ENCODE measurements at places on chromosomes 7 and 10.

GRCh38 chr10:30828680-30829079 is 199.1 kb upstream of the LYZL2 start:
- DNase-seq, result no peak

- no peak for DNase-seq
Measured at GRCh38 chr10:11404901-11405300, 206.5 kb downstream of the USP6NL start.

GRCh38 chr10:34800624-34801023 is 14.5 kb downstream of the PARD3 start:
- no peak for DNase-seq

- no peak for DNase-seq
Measured at GRCh38 chr7:105438254-105438653, 49.5 kb upstream of the SRPK2 start.

DNA sequence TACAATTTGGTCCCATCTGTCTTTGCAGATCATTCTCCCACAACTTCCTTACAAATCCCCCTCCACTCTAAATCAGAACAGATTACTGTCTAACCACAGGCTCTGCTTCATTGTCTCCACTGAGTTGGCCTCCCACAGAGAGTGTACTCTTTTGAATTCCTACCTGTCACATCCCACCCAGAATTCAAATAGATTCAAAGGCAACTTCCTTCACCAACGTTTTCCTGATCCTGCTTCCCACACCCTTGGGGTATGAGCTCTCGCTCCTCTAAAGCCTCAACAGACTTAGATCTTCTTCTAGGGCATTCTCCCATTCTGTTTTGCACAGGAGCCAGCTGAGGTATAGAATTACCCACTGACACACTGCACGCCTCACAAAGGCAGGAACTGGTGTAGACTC is 197.8 kb upstream of the CDCA7L start:
- DNase-seq, result no peak

DNA sequence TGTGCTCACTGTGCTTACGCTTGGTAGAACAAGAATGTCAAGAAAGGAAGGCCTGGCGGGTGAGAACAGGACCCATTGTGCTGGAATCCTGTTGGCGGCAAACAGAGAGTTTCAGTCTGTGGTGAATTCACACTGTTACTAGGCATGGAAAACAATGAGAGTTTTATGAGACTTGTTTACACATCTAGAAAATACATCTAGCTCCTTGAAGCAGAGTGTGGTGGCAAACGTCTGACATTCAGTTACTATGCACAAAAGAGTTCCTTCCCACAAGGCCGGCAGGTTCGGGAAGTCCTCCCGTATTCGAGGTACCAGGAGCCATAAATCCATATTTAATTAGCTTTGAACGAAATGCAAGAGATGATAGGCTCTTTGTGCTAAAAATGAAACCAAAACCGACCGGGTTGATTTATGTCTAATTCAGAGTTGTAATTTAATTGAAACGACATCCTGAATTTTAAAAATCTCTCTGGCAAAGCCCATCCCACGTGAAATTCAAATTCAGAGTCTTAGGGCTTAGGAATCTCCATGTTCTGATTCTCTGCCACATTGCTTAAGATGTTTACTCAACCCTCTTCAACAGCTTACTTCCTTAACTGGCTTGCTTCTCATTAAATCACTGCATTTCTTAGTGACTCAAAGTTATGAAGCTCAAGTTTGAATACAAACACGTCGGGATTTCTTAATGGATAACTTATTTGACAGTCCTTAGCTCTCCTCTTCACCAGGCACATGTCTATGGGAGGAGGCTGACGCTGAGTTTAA is 299.9 kb upstream of the PITRM1 start:
- DNase-seq, result no peak

DNA sequence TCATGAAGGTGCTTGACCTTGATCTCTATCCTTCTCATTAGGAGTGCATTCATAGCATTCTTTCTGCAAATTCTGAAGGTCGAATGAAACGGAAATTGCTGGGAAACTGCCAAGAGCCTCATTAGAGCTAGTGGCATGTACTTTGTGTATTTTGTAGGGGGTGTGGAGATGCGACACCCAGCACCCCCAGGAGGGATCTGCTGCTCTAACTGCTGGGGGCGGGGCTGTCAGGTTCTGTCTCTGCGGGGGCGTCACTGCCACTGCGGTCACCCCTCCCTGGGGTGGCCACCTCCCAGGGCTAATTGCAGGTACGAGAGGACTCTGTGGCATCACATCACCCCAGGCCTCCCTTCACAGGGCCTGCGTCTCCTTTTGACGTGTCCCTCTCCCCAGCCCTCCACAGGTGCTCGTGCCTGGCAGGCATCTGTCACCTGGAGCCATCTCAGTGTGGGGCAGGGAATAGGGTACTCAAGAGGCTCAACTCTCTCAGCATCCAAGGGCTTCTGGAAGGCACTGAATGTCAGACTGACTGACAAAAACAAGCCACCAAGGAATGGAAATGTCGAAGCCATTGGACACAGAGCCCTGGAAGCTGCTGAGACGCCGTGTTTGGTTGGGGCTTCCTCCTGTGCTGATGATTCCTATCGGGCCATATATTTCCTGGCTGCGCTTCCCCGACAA is 151.1 kb downstream of the ACTR3B start:
- no peak for DNase-seq

- no peak for DNase-seq
Measured at GRCh38 chr10:68192113-68192512, 39.8 kb downstream of the ATOH7 start.

DNA sequence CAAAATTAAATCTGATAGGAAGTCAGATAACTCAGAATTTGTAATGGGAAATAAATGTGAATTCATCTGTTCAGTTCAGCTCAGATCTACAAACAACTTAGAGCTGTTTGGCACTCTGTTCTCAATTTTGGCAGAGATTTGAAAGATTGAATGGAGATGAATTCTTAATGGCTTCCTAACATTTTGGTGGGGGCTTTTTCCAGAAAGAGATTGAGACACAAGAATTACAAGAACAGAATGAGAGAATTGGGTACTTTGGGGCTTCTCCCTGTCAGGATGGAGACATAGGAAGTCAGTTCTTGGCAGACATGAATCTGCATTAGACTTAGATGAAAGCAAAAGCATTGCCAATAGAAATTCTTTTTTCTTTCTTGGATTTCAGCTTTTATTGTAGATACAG is 39.0 kb upstream of the PTPRZ1 start:
- DNase-seq, result no peak

DNA sequence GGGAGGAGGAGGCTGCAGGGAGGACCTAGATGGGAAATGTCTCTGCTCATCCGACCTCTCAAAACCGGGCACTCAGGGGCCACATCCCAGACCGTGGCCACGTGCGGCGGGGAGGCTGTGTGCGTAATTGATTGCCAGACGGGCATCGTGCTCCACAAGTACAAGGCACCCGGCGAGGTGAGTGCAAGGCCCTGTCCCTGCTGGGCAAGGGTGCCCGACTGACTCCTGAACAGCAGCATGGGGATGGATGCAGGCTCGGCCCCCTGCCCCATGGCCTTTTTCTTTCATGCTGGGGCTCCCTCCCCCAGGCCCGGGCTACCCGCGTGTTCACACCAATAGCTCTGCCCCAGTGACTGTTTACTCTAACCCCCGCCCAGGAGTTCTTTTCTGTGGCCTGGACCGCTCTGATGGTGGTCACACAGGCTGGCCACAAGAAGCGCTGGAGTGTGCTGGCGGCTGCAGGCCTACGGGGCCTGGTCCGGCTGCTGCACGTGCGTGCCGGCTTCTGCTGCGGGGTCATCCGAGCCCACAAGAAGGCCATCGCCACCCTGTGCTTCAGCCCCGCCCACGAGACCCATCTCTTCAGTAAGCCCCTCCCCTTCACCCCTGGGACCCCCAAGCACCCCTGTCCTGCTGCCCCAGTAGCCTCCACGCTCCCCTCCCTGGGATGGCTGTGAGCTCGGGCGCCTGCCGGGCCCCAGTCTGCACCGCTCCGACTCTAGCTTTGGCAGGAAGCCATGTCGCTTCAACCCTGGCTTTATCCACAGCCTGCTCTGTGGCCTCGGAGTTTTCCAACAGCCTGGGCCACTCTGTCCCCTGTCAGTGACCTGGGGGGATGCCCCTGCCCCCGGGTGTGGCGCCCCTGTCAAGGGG is 3.9 kb downstream of the LRWD1 start:
- DNase-seq, result no peak

DNA sequence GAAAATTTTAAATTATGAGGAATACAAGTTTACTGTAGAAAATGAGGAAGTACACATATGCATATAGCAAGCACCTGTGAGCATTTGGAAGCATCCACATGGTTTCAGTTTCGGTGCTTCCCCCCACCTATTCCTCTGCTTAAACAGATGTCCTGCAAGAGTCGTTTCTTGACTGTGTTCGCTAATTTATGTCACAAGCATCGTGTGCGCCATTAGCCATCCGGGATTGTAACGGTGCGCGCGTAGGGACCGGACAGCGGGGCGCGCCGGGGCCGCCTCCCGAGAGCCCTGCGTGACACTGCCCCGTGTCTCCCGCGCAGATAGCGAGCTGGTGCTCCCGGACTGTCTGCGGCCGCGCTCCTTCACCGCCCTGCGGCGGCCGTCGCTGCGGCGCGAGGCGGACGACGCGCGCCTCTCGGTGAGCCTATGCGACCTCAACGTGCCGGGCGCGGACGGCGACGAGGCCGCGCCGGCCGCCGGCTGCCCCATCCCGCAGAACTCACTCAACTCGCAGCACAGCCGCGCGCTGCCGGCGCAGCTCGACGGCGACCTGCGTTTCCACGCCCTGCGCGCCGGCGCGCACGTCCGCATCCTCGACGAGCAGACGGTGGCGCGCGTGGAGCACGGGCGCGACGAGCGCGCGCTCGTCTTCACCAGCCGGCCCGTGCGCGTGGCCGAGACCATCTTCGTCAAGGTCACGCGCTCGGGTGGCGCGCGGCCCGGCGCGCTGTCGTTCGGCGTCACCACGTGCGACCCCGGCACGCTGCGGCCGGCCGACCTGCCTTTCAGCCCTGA is 90.9 kb downstream of the NEURL1 start:
- no peak for DNase-seq

GRCh38 chr7:129530795-129531391 is 28.6 kb downstream of the SMKR1 start:
- no peak for DNase-seq

DNA sequence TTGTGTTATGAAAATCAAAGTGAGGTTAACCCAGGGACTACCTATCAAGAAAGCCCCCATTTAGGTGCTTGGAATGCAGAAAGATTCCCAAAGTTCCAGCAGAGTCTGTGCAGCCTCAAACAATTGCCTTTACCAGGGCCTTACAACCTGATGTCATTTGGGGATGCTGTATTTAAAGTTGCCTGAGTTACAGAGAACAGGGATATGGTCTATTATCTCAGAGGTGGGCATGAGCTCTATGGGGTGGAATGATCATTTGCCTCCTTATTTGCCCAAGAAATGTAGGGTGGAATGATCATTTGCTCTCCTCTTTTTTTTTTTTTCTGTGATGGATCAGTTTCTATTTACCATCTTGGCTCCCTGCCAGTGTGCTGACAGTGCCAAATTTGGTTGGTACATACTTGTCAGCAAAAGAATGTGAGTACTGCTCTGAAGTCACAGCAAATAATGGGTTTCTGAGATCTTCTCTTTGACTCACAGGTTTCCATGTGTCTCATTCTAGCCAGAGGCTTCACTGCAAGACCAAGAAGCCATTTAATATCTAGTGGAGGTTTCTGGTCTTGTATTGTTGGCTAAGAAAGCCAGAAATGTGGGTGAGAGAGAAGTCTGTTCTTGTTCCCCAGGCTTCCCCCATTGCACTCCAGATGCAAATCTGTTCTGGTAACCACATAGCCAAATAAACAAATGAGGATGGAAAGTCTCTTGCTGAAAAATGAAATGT is 45.5 kb upstream of the ZNRF2 start:
- DNase-seq, result peak; percentile 94

DNA sequence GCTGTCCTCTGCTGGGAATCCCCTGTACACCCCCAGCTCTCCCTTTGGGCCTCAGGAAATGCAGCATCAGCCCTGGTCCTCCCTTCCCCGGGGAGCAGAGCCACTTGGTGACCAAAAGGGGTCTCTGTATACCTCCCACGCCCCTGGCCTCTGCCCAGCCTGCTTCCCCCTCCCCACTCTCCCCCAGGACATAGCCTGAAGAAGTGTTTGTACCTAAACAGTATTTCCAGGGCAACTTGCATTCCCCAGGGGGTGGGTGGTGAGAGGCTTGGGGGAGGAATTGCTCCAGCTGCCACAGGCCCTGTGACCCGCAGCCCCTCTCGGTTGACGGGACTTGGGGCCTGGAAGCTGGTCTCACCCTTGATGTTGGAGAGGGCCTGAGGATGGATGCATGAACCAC is 39.3 kb downstream of the TMEM270 start:
- no peak for DNase-seq

DNA sequence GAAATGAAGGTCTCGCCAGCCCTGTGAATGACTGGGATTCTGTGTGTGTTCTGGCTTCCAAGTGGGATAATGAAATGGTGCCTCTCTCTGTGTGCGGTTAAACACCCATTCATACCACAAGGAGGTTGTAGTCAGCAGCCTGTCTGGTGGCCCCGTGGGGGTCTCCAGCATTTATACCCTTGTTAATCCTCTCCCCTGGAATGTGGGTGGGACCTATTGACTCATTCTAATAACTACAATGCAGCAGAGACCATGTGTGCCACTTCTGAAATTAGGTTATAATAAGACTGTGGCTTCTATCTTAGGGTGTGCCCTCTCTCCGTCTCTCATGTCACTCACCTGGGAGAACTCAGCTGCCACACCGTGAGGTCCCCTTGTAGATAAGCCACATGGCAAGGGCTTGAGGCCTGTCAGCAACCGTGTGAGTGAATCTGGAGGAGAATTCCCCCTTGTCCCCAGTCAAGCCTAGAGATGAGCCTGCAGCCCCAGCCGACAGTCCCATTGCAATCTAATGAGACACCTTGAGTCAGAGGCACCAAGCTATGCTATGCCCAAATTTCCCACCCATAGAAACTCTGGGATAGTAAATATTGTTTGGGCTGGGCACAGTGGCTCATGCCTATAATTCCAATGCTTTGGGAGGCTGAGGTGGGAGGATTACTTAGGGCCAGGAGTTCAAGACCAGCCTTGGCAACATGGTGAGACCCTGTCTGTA is 106.8 kb downstream of the GALNT17 start:
- DNase-seq, result no peak

DNA sequence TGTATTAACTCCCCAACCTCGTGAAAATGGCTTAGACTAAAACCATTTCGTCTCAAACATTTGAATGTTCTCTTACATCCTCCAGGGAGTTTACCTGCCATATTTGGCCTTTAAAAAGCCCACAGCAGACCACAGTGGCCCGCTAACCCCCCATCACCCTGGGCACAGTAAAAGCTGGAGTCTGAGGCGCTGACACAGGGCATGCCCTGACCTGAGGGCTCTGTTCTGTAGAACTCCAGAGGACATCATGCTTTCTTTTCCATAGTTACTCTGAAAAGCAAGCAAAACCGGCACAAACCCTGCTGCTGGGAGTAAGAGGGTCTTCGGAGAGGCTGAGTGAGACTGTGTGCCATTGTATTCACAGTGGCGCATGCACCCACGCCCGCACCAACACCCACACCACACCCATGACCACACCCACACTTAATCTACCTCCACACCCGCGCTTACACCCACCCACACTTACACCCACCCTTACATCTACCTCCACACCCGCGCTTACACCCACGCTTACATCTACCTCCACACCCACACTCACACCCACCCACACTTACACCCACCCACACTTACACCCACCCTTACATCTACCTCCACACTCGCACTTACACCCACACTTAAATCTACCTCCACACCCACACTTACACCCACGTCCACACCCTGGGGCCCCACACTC is 32.1 kb downstream of the LRRC27 start:
- peak; percentile 53 for DNase-seq
